Karpas-422 (cell line): ENCODE measurements at places on chromosomes 2 and 18. TPM values are rescaled to one million over a fixed set of nuclear protein-coding genes. Genes with fewer than 3 reads are reported as not detected.

DNA sequence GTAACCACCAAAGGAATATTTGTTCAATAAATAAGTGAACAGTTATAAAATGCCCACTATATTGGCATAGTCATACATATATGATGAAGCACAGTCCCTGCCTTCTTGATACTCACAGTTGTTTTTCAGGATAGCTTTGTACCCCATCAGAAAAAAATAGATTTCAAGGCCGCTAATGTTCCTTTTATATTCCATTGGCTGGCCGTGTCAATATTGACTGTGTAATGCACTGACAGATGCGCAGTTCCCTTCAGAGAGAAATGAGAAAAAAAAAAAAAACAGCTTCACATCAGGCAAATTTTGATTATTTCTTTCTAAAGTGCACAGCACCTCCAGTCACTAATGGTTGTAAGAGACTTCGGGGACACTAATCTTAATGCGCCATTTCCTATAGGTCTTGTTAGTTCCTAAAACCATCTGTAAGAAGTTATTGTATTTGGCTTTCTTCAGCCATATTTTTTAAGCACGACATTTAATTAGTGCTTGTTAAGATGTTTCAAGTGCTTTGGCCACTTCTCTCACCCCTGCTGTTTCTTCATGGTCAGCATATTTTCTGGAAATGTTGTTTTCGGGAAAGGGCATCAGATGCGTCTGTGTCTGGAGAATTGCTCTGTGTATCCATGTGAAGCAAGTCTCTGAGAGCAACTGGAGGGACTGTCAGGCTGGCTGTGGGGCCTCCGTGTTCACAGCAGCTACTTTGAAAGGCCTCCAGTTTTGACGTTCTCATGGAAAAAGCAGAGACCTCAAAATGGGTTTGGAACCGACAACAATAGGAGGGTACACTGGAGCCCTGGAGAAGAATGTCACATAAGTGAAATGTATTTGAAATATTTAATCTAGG is 378.3 kb downstream of the MTX2 start:
- no peaks in the 10 kb centered on the region for H3K27me3 ChIP-seq
- H3K36me3 ChIP-seq: no peaks in the 10 kb centered on the region

DNA sequence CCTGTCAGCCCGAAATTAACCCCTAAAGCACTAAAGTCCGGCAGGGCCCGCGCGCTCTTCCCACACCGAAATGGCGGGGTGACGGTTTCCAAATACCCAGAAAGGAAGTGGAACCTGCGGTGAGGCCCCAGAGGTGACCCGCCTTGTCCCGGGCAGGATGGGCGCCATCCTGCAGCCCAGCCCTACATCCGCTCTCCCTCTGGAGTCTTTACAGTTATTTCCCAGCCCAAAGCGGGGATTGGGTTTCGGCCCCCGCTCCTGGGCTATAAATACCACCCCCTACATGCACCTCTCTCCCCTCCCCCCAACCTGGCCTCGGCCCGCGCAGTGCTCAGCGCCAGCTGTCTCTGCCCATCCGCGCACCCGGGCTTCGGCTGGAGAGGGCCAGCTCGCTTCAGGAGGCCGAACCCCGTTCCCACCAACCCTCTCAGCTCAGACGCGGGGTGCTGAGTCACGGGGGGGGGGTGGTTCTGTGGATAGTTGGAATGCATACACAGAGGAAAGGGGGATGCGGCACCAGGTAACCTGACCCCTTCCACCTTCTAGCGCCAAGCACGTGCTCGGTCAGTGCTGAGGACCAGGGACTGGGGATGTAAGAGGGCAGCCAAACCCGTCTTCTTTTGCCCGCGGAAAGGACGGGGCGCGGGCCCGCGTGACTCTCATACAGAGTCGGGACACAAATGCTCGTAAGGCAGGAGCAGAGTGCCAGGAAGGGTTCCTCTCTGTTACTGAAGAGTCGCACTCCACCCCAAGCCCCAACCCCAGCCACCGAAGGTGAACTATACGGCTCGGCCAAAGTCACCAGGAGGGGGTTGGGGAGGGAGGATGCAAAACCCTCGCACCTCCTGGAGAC is at the start of gene TUBA4B:
TSS of gene TUBA4B (plus strand) at position 344 of the 853 bp plus-strand sequence. CDS start at position 509, 165 bp downstream.
- H3K27me3 ChIP-seq: no peaks in the 10 kb centered on the region
- H3K36me3 ChIP-seq: no peaks in the 10 kb centered on the region; the same call in 1 of the 2 replicates
- H3K27ac ChIP-seq: peak within 1 kb of the TSS; percentile 71
- DNase-seq: peak; percentile 83
- H3K4me3 ChIP-seq: peak within 1 kb of the TSS; percentile 92

DNA sequence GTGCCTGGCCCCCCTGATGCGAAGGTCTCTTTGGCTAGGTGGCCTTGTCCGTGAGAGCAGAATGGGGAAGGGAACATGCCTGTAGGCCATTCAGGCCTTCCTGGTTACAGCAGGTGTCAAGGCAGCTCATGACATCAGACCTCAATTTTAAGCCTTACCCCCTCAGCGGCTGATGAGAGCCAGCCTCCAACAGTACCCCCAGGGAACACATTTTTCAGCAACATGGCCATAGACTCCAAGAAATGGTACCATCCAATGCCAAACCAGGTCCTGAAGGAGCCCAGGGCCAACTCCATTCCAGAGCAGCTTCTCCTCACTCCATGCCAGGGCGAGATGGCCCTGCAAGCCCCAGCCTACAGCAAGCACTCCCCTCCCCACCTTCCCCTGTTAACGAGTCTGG is 199.2 kb downstream of the SMAD2 start:
- DNase-seq: no peak
- H3K36me3 ChIP-seq: no peaks in the 10 kb centered on the region
- H3K27ac ChIP-seq: no peak overlapping the region
- no peak overlapping the region for H3K4me3 ChIP-seq
- H3K27me3 ChIP-seq: no peaks in the 10 kb centered on the region
- H3K4me1 ChIP-seq: no peaks in the 10 kb centered on the region

GRCh38 chr2:175169191-175169590 is 1.2 kb upstream of the ATF2 start:
- H3K27me3 ChIP-seq: no peaks in the 10 kb centered on the region
- H3K36me3 ChIP-seq: peaks cover 12% of the 10 kb centered on the region; the same call in 1 of the 2 replicates
- peak; percentile 48 for DNase-seq
- peak overlapping the region; percentile 30 for H3K27ac ChIP-seq

DNA sequence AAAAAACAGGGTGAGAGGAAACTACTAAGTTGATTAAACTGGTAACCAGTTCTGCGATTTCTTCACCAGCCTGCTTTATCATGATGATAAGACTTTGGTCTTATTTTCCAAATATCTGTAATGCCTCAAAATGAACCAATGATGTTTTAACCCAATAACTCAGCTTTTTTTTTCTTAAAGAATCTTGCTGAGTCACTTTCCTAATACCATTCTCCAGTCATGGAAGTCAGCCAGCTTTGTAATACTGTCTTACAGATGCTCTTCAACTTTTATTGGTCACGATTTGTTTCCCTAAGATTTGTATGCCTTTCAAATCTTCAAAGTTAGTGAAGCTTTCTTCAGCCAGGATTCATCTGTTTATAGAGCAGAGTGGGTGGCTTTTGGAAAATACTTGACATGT is 47.7 kb upstream of the SMIM21 start:
- no peaks in the 10 kb centered on the region for H3K4me1 ChIP-seq
- no peak overlapping the region for H3K4me3 ChIP-seq
- DNase-seq: no peak
- no peaks in the 10 kb centered on the region for H3K36me3 ChIP-seq

The UGT1A4 gene
- total RNA-seq: not detected in 2 replicates

GRCh38 chr2:232310696-232311095 is 67.9 kb upstream of the ALPP start:
- no peaks in the 10 kb centered on the region for H3K36me3 ChIP-seq
- H3K27me3 ChIP-seq: no peaks in the 10 kb centered on the region
- H3K4me1 ChIP-seq: no peaks in the 10 kb centered on the region
- no peak overlapping the region for H3K27ac ChIP-seq

The CHN1 gene
- 0.07 and 0.37 TPM in 2 replicates for total RNA-seq

- no peak for DNase-seq
- H3K4me1 ChIP-seq: peaks cover 8% of the 10 kb centered on the region
- H3K36me3 ChIP-seq: no peaks in the 10 kb centered on the region
- H3K4me3 ChIP-seq: no peak overlapping the region
- no peak overlapping the region for H3K27ac ChIP-seq
Observed at GRCh38 chr2:168006498-168006897, 240.9 kb downstream of the STK39 start.

The RPRM gene
- total RNA-seq: not detected in 2 replicates

The NGEF gene
- not detected in 2 replicates for total RNA-seq

DNA sequence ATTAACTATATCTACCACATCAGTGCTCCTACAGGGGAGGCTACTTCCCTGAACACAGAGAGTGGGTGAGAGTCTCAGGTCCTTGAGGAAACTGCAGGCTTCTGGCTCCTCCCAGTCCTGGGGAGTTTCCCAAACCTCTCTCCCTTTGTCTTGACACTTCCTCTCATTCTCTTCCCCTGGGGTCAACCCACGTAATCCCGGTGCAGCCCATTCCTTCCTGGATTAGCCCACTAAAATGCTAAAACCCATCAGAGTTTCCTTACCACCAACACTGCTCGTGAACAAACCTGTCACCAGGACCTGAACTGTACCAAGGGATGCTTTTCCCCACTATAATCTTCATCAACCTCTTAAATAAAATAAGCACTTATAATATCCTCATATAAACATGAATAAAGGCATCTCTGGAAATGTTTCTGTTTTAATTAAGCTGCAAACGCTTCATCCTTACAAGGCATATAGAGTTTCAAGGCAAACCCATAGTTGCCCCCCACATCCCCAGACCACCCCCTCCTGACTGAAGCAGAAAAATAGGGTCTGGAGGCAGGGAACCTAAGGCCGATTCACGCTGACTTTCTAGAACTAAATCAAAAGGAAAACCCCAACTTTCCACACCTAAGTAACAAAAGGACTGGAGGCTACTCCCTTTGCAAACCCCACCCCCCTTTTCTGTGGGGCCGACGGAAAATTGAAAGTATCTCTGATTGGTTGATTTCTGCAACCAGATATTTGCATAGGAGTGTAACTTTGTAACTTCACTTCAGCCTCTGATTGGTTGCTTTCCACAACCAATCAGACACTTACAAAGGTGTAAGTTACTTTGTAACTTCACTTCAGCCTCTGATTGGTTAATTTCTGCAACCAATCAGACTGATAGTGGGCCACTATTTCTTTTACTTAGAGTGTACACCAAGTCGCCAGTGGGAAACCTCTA is 19.0 kb downstream of the TMSB10 start:
- H3K27me3 ChIP-seq: no peaks in the 10 kb centered on the region
- peak; percentile 96 for DNase-seq
- no peaks in the 10 kb centered on the region for H3K36me3 ChIP-seq
- H3K27ac ChIP-seq: peak overlapping the region; percentile 55
- H3K4me1 ChIP-seq: peaks cover 44% of the 10 kb centered on the region
- H3K4me3 ChIP-seq: peak overlapping the region; percentile 53

- H3K4me1 ChIP-seq: peaks cover 13% of the 10 kb centered on the region
- H3K36me3 ChIP-seq: no peaks in the 10 kb centered on the region
- no peaks in the 10 kb centered on the region for H3K27me3 ChIP-seq
- DNase-seq: no peak
- H3K27ac ChIP-seq: no peak overlapping the region
Observed at GRCh38 chr2:26561376-26561775, 79.8 kb downstream of the CIB4 start.

The UNC80 gene
- 0.04 and 0.11 TPM in 2 replicates for total RNA-seq

GRCh38 chr2:74439803-74440377 is 1.8 kb downstream of the RTKN start:
- H3K36me3 ChIP-seq: no peaks in the 10 kb centered on the region
- no peaks in the 10 kb centered on the region; the same call in 1 of the 2 replicates for H3K27me3 ChIP-seq
- H3K27ac ChIP-seq: peak overlapping the region; percentile 24; the same call in 1 of the 2 replicates
- DNase-seq: no peak

DNA sequence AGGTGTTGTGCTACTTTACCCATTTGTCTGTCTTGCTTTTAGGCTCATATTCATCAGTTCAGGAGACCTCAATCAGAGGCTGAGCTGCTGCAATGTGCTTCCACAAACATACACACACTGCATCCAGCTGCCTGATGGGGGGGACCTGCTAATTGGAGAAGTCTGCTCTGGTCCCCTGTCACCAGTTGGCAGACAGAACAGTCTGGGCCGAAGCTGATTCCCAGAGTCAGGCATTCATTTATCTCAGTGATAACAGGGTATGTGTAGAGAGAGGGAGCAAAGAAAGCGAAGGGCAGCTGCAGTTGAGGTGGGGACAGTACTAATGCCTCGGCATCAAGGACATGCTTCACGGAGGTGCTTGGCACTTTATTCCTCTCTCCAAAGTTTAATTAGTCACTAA is 584.3 kb upstream of the PIK3C3 start:
- DNase-seq: no peak
- H3K4me3 ChIP-seq: no peak overlapping the region
- no peaks in the 10 kb centered on the region for H3K4me1 ChIP-seq
- 0 out of 2 replicates have a peak, but pooled peaks cover 2% of the 10 kb centered on the region for H3K27me3 ChIP-seq
- no peak overlapping the region for H3K27ac ChIP-seq
- H3K36me3 ChIP-seq: no peaks in the 10 kb centered on the region

The LYG2 gene
- not detected in 2 replicates for total RNA-seq

- no peak overlapping the region for H3K4me3 ChIP-seq
- H3K4me1 ChIP-seq: peaks cover 8% of the 10 kb centered on the region
- peak; percentile 91 for DNase-seq
Observed at GRCh38 chr2:68943581-68944568, 8.8 kb downstream of the GKN2 start.

The DSG2 gene
- not detected in 2 replicates for total RNA-seq

DNA sequence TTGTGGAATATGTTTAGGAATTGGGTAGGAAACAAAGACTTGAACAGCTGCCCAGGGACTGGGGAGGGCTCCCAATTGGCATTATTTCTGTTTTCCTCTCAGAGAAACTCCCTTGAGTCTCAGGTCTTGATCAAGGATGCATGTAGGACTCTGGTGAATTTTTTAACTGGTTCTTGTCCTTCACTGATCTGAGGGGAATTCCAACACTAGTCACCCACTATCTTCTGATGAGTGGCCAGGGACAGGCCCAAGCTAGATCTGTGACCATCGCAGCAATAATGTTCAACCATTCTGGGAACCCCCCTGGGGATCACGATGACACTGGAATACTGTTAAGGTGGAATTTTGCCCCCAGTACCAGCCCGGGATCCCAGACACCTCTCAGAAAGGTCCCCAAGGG is 132.0 kb downstream of the SH3BP4 start:
- no peaks in the 10 kb centered on the region for H3K4me1 ChIP-seq
- H3K4me3 ChIP-seq: no peak overlapping the region
- H3K36me3 ChIP-seq: no peaks in the 10 kb centered on the region

The ALPI gene
- total RNA-seq: not detected in 2 replicates

GRCh38 chr2:175103191-175103590 is 64.8 kb downstream of the ATF2 start:
- no peaks in the 10 kb centered on the region for H3K27me3 ChIP-seq
- no peak overlapping the region for H3K27ac ChIP-seq
- DNase-seq: no peak

The CPO gene
- not detected in 2 replicates for total RNA-seq

The ZNF521 gene
- not detected in 2 replicates for total RNA-seq

DNA sequence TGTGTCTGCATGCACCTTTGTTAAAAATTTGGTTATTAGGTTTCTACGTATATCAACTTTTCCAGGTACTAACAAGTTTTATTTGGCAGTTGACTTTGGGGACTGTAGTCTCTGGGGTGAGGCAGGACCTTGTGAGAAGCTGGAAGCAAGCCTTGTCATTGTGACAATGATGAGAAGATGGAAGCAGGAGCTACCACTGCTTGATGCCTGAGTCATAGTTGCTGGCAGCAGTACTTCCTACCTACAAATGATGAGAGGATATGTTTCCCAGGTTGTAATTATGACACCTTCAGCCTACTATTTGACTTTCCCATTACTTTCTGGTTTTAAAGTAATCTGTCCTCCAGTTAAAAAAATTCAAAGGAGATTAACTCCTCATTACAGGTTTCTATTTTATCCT is 516.3 kb downstream of the NRXN1 start:
- no peak for DNase-seq
- H3K4me1 ChIP-seq: no peaks in the 10 kb centered on the region
- H3K27me3 ChIP-seq: no peaks in the 10 kb centered on the region

The ZAP70 gene
- total RNA-seq: not detected in 2 replicates

- no peaks in the 10 kb centered on the region for H3K27me3 ChIP-seq
- peaks cover 11% of the 10 kb centered on the region for H3K4me1 ChIP-seq
- H3K4me3 ChIP-seq: no peak overlapping the region
- no peak for DNase-seq
- H3K27ac ChIP-seq: no peak overlapping the region
- no peaks in the 10 kb centered on the region for H3K36me3 ChIP-seq
Observed at GRCh38 chr18:36706134-36706881, 122.5 kb downstream of the TPGS2 start.
